CD4-positive, alpha-beta T cell treated with Interleukin-6 at 100 ng/mL for 8 hours (primary cell): ENCODE measurements at places on chromosomes 2 and 18.

DNA sequence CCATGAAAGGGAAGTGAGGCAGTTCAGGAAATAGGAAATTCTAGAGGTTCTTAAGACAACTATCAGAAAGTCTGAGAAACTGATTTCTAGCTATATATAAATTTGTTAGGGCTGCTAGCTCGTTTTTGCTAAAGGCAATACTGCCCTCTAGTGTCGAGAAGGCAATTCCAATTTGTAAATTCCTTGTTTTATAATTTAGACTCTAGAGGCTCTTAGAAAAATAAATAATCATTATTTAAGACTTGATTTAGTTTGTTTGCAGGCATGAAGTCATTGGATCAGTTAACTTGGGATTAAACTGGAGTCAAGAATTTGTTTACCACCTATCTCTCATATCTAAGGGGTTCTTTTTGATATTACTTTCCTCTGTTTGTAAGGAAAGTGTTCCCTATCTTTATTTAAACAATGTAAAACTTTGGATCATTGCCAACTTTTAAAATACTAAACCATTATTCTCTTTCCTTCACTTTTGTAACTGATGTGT, 66.2 kb downstream of the ACVR2A start:
- peak; percentile 59 for DNase-seq

DNA sequence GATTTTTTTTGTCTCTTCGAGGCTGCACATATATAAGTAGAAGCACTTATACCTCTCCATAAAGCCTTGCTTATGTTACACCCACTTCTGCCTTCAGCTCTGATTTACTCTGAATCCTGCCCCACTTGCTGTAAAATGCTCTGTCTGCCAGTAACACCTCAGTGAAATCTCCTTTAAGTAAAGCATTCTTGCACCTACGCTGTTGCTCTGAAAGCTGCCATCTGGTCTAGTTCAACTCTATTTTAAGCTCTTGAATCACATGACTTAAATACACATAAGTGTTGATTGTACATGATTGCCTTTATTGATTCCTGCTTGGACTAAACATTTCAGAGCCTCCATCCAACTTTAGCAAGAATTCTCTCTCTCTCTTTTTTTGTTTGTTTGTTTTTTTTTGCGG, 609.0 kb upstream of the CELF4 start:
- no peak for DNase-seq

DNA sequence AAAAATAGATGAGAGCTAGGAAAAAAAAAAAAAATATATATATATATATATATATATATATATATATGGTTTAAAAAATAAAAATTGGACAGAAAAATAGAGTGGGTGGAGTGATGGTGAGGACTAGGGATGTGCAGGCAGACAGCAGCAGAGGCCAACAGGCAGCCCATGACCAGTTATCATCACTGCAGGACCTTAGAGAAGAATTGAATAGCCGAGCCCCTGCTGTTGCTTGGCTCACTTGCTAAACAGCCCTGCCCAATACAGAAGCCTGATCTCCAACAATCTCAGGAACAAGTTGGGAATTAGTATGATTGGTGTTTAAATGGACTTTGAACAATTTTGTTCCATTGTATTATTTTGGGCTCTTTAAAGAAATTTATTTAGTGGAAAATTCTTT, 967.5 kb upstream of the PIK3C3 start:
- no peak for DNase-seq

DNA sequence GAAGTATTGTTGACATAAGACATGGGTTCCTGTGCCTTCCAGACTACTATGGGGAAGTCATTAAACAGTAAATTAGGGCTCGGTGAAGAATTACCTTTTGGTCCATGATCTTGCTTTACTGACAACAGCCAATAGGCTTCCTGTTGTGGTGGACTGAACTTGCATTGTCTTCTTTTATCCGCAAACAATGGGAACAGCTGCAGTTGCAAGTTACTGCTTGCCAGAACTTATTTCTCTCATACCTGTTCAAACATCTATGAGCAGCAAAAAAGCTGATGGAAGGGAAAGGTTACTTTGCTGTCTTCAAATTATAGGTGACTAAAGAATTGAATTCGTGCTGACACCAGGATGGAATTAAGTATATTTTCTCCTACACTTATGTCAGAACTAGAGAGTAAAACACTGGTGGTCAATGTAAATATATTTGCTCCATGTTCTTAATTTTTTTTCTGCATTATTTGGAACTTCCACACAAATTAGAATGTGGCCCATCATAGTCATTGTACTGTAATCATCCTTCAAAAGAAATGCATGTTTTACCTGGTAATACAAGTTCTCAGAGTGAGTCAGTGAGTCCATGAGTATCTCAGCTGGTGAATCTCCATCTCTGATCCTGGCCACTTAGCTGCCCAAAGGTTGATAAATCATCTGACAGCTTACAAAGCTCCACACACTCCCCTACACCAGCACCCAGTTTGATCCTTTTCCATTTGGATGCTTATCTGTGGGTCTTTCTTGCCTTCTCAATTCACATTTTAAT, 37.3 kb upstream of the RNF152 start:
- no peak for DNase-seq

GRCh38 chr2:113755835-113756354, 547 bp downstream of the SLC35F5 start:
- DNase-seq: peak; percentile 20

GRCh38 chr2:112137516-112138158, 548 bp upstream of the FBLN7 start:
- DNase-seq: no peak

GRCh38 chr2:204171432-204172144, 235.0 kb downstream of the ICOS start:
- no peak for DNase-seq

GRCh38 chr2:95166065-95166763, 605 bp downstream of the ZNF2 start:
- no peak for DNase-seq

DNA sequence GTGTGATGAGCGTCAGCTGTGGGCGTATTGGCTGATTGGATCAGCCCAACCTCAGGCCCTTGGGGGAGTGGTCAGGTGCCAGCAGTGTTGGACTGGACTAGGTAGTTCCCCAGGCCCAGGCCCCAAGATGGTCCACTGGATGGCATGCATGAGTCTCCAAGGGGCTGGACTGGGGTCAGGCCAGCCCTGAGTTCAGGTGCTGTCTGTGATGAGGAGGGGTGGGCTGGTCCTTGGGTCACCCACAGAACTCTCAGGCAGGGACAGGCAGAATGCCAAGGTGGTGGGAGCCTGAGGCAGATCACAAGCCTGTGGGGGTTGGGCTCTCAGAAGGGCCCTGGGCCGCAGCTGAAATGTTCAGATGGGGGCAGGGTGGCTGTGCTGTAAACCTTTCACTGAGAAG, 59.5 kb upstream of the THUMPD2 start:
- DNase-seq: no peak

GRCh38 chr2:66318009-66318561, 116.8 kb upstream of the MEIS1 start:
- no peak for DNase-seq

DNA sequence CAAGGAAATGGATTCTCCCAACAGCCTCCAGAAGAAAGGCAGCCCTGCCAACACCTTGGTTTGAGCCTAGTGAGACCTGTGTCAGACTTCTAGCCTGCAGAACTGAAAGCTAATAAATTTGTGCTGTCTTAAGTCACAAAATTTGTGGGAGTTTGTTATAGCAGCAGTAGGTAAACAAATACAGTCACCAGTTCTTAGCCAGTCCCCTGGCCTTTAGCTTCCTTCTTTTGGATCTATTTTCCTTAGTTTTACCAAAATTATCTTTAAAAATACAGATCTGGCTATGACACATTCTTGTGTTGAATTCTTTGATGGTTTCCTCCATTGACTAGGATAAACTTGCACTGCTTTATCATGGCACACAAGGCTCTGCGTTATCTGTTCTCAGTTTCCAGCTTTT, 697.9 kb upstream of the FANCL start:
- DNase-seq: no peak

DNA sequence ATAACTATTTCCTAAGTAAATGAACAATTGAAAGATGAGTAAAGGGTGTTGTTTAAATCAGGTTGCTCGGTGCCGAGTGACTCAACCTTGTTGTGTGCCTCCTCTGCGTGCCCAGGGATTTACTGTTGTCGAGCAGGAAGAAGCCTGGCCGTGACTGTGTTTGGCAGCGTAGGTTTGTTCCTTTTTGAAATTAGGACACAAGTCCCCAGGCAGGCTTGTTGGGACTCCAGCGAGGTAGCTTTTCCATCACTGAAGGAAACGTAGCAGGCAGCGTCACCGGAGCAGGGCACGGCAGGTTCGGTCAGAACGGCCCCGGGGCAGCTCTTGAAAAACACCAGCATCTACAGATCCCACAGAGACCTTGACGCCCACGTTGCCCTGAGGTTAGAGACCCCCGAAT, 48.6 kb downstream of the TMEM18 start:
- no peak for DNase-seq

- peak; percentile 8 for DNase-seq
Measured at GRCh38 chr2:226984750-226985582, 149.1 kb downstream of the RHBDD1 start.

GRCh38 chr2:185360776-185361175, 377.8 kb upstream of the FSIP2 start:
- DNase-seq: no peak

DNA sequence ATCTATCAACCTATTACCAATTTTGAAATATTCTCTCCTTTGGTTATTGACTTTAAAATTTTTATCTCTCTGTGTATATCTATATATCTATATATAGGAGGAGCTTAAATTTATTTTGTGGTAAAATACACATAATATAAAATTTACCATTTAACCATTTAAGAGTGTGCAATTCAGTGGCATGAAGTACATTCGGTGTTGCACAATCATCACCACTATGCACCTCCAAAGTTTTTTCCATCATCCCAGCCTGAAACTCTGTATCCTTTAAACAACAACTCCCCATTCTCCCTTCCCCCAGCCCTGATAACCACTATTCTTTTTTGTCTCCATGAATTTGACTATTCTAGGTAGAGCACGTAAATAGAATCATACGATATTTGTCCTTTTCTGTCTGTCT, 49.1 kb downstream of the CDKL4 start:
- DNase-seq: no peak

GRCh38 chr18:62634979-62635630, 80.2 kb upstream of the PHLPP1 start:
- no peak for DNase-seq

DNA sequence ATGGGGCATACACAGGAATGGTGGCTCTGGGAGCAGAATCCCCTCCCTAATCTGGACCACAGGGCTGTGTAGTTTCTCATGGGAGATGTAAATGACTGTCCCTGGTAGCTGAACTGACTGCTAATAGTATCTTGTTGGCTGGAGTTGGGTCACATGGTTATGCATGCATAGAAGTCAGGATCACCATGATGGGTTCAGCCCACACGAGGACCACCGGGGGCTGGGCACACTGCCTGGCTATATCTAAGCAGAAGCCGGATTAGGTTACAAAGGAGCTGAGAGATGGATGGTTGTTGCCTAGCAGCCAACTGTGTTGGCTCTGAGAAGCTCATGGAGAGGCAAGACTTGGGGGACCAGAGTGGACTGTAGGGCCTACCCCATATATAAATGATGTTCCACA, 6.7 kb upstream of the MAP3K2 start:
- DNase-seq: no peak

- no peak for DNase-seq
Measured at GRCh38 chr2:105840933-105841332, 96.2 kb downstream of the NCK2 start.

DNA sequence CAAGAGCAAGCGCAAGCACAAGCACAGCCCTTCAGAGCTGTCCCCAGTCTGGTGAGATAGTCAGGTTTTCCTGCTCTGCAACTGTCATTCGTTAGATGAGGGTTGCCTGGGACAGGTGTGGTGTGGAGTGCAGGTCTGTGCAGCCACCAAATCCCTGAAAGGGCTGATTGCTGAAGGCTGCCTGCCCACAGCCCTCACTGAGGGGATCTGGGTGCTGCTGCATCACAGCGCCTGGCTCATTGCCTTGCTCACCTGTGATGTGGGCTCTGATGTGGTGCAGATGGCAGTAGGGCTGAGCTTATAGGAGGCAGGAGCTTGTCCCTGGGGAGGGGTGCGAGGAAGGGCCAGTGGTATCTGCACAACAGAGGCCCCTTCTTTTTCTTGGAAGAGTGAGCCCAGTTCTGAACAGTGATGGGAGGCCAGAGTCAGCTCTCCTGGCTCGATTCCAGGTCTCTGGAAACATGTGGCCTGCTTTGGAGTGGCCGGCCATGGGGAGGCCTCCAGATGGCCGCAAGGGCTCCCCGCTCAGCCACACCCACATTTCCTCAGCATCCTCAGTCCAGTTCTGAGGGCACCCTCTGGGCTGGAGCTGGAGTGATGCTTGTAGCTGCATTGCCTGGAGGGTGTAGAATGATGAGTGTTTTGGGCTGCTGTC, 11.4 kb downstream of the UBE2F start:
- DNase-seq: no peak

GRCh38 chr2:10228611-10229365, 73.9 kb upstream of the HPCAL1 start:
- no peak for DNase-seq

- DNase-seq: no peak
Measured at GRCh38 chr2:187618813-187619212, 64.6 kb upstream of the TFPI start.

DNA sequence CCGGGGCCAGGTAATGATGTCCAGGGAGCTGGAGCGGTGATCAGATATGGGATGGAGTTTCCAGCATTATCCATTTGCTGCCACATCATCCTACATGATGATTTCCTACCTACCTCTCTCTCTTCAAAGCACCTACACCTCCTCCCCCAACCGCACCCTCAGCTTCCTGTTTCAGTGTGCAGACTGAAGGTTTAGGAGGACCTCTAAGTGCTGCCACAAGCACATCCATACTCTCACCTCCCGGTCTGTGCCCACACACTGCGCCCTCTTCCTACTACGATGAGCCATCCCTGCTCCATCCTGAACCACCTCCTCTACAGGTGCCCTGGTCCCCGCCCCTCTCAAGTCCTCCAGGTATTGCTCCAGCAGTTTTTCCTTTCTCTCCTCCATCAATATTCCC, 123.7 kb downstream of the ALPK2 start:
- DNase-seq: peak; percentile 52

- no peak for DNase-seq
Measured at GRCh38 chr2:180705122-180705521, 275.3 kb upstream of the UBE2E3 start.

DNA sequence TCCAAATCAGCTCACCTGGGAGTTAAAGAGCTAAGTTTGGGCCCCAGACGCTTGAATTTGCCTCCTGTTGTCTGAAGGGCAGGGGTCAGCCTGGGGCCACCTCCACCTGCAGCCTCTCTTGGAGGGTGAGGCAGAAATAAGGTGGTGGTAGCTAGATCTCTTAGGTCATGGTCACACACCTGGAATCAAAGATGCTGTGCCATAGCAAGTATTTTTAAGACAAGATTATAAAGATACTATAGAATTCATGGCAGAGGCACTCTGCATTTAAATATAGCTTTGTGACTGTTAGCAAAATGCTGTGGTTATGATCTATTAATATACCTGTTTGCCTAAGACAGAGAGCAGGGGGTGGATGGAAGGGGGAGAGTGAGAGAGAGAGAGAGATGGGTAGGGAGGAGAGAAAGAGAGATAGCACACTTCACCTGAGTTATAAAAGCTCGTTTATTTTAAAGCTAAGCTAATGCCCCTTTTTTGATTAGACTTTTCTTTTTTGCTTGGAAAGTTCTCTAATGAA, 242.7 kb downstream of the TMEM182 start:
- no peak for DNase-seq

GRCh38 chr2:102632380-102633175, 13.2 kb downstream of the SLC9A2 start:
- DNase-seq: no peak
